ENCODE measurements at places on chromosomes 5 and 9. TPM values are rescaled to one million over a fixed set of nuclear protein-coding genes. Genes with fewer than 3 reads are reported as not detected.

The FXN gene
- polyA plus RNA-seq, result 16.9 TPM

The REEP2 gene
- 13.1 TPM for polyA plus RNA-seq

DNA sequence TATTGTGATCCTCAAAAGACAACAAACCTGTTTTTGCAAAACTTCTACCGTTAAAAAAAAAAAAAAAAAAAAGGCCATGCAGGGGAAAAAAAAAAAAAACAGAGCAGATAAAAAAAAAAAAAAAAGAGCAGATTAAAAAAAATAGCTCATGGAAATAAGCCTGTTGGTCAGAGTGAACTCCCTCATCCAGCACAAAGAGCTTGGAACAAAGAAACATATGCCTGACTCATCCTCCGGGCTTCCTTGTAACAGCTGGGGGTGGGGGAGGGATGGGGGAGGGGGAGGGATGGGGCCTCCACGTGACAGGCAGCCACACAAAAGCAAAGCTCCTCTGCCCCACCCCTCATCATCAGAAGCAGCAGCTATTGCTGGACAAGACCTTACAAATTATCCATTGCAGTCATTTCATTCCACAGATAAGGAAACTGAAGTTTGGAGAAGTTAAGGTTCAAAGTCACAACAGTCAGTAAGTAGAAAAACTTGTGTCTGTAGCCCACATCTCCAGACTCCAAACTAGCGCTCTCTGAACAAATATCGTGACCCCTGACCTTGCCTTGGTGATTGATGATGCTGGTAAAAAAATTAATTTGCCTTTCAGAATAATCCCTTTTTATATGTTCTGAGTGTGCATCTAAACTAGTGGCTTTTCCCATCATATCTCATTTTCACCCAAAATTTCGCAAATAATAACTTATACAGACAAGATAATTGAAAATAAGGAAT, 38.9 kb downstream of the SLC35D2 start:
- no peak for DNase-seq

DNA sequence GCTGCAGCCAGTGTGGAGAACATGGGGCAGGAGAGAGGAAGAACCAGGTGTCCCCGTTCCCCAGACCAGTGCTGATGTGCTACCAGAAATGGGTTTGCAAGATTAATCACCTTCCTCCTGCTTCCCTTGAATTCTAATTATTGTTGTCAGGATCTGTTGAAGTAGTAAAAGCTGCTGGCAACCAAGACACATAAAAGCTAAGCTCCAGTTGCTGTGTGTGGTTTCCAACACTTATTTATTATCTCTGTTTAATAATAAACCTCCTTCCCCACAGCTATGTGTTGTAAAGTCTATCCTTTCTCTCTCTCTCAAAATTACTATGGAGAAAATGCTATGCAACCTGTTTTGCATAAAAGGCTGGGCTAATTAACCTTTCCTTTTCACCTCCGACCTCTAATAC, 2.3 kb upstream of the RETREG1 start:
- DNase-seq, result no peak

GRCh38 chr5:53246042-53246836, 136.7 kb upstream of the MOCS2 start:
- DNase-seq, result no peak

The AGXT2 gene
- polyA plus RNA-seq, result 47.9 TPM

DNA sequence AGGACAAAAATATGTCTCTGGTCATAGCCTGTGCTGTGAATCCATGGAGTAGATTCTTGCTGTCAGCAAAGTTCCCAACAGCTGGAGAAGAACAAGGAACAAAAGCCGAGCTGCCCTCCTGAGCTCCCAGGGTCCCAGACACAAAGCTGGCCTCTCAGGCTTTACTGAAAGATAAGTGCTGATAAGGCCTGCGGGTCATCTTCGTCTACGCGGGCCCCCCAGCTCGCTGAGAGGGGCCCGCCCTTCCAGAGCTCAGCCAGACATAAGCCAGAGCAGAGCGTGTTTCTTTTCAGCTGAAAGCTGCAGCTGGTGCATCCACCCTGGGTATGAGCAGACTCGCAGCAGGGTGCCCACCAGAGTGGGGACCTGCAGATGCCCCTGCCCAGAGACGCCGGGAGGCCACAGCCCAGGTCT, 84.7 kb downstream of the HSD17B3 start:
- no peak for DNase-seq

GRCh38 chr5:77518304-77518703, 26.2 kb upstream of the WDR41 start:
- no peak for DNase-seq

The SOHLH1 gene
- polyA plus RNA-seq, result not detected

- no peak for DNase-seq
Observed at GRCh38 chr9:6931913-6932312, 174.1 kb downstream of the KDM4C start.

- DNase-seq, result no peak
Observed at GRCh38 chr5:75020016-75020656, 32.2 kb downstream of the GCNT4 start.

GRCh38 chr9:20651939-20652338, 29.6 kb upstream of the MLLT3 start:
- no peak for DNase-seq

- DNase-seq, result no peak
Observed at GRCh38 chr5:147190331-147190730, 44.5 kb upstream of the STK32A start.

The MSANTD3 gene
- polyA plus RNA-seq, result 23.0 TPM

The TAF11L3 gene
- polyA plus RNA-seq, result not detected

DNA sequence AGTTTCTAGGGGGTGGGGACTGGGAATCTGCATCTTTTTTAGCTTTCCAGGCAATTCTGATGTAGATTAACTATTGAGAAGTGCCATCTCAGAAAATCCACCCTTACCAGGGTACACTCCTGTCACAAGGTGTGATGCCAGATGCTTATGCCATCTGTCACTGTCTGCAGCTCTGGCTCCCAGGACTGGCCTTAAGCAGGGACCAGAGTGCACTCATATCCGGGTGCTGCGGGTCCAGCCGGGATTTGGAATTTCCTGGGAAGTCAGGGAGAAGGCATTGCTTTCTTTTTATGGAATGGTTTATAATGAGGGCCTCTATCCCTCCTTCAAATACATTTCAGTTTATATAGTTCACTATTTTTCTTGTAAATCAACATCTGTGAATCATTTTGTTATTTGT, 92.6 kb downstream of the TMEM174 start:
- DNase-seq, result no peak

- DNase-seq, result no peak
Observed at GRCh38 chr9:3508521-3509291, 17.1 kb downstream of the RFX3 start.

GRCh38 chr5:159741829-159742322, 174.4 kb upstream of the ADRA1B start:
- no peak for DNase-seq

DNA sequence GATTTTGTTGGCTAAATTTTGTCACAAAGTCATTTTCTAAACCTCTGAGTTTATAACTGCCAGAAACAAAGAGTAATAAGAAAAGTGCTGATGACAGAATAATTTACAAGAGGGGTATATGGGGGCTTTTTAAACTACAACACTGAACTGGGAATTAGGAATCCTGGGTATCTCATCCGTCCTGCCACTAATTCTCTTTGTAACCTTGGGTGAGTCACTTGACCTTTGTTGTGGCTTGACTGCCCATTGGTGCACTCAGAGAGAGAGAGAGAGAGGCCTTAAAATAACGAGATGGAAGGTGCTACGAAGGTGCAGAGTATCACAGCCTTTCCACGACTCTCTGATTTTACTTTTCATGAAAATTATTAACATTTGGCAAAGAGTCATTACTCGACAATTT, 130.3 kb upstream of the CNTLN start:
- DNase-seq, result no peak

DNA sequence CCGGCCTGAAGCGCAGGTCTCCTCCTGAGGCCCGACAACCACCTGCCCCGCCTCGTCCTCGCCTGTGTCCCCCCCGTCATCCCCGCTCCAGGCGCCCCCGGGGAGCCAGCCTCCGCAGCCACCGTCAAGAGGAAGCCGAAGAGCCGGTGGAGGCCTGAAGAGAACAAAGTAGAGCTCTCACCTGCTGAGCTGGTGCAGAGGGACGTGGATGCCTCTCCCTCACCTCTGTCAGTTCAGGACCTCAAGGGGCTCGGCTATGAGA, 169.9 kb downstream of the HINT1 start:
- DNase-seq, result no peak

- DNase-seq, result no peak
Observed at GRCh38 chr5:121962958-121963357, 1.2 kb downstream of the SRFBP1 start.

DNA sequence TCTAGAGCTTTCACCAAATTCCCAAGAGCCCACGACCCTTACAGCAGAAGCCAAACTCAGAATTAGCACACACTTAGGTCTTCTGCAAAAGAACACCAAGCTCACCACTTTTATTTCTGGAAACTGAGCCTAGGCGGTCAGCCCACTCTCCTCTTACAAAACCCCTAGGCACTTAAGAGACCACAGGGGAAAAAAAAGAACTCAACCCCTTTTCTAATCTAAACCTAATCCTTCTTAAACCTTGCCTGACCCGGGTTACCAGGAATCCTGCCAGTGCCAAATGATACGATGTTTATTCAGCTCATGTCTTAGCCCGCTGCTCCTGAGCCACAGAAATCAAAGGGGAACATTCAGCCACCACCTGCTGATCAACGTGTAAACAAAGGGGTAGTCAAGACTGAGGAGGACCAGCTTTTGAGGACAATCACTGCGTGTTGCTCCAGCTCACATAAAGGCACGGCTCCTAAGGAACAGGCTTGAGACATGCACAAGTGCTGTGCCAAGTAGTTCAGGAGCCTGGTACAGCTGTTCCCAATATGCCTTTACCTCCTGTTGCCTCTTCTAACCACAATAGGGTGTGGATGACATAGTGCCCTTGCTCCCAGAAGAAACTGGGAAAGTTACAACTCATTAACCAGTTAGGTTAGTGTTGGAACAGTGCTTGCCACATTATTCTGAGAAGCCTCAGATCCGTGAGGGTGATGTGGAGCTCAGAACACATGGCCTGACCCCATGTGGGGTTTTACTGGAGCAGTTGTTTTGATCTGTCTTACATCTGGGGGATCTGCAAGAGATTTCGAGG, 49.3 kb downstream of the ZFAND5 start:
- no peak for DNase-seq

DNA sequence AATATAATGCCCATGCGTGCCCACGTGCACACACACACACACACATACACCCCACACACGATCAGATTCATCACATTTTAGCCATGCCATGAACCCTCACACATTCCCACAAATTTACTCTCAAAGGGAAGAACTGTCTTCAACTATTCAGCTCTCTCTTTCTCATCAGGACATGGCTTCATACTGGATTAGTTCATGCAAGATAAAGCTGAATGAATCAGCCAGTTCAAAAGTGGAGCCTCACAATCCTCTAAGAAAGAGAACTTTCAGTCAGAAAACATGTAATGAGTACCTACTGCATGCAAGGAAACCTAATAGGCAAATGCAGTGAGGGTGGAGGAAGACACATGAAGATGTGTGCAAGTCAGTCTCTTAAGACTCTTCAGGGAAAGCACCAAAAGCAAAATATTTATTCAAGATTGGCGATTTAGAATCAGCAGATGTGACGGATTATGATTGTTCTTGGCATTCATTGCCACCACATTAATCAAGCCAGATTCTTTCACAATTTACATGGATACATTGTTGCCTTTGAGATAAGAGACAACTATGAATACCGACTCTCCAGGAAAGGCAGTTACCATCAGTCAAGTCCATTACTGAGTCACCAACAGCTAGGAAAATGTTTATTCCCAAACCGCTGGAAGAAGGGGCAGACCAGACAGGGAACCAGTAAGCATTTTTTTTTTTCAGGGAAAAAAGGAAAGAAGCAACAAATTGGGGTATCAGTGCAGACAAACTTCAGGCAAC, 30.3 kb upstream of the PUM3 start:
- no peak for DNase-seq

- DNase-seq, result no peak
Observed at GRCh38 chr9:89880161-89880560, 275.3 kb downstream of the GADD45G start.

- no peak for DNase-seq
Observed at GRCh38 chr9:91301161-91301560, 60.6 kb downstream of the AUH start.

DNA sequence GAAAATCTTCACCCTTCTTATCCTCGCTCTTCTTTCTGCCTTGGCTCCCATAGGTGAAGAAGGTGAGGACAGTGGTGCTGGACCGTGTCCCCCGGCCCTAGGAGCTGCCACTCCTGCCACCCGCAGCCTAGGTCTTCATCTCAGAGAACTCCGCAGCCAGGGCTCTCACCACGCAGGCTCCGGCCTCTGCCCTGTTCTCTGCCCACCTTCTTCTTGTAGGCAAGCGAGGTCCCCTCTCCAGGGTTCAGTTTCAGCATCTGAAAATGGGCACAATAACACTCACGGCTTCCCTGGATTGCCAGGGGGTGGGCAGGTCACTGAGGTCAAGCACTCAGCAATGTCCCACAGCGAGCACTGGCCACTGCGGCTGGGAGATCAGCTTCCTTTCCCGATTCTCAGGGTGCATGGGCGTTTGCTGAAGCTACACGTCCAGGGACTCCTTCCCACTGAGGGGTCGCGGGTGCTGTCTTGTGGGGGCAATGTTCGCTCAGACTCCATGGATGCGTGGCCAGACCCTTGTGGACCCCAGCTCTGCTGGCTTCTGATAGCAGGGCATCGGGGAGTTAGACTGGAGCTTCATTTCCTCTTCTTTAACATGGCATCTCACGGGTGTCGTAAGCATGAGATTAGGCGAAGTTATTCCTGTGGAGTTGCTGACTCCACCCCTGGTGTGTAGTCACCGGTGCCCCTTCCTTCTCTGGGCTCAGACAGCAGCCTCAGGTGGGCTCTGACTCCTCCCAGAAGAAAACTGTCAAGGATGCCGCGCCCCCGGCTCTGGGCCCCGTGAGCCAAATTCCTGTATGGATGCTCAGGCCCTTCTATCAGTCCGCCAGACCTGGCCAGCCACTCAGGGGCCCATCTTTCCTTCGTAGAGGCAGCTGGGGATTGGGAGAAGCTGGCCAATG, 145.1 kb upstream of the IRX2 start:
- DNase-seq, result no peak

DNA sequence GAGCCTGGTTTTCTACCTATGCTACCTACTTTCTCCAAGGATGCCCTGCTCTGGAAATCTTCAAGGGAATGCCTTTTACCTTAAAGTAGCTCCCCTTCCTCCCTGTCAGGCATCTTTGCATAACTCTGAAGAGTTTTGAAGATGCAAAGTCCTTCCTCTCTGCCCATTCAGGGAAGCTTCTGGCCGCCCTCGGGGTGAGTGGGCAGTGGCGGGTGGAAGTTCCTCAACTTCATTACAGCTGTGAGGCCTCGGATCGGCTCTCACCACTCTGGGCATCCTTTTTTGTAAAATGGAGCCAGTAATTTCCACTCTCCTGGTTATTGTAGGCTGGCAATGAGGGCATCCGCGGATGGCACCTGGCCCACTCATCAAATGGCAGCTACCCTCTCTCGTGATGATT, 31.7 kb upstream of the STXBP1 start:
- DNase-seq, result no peak

DNA sequence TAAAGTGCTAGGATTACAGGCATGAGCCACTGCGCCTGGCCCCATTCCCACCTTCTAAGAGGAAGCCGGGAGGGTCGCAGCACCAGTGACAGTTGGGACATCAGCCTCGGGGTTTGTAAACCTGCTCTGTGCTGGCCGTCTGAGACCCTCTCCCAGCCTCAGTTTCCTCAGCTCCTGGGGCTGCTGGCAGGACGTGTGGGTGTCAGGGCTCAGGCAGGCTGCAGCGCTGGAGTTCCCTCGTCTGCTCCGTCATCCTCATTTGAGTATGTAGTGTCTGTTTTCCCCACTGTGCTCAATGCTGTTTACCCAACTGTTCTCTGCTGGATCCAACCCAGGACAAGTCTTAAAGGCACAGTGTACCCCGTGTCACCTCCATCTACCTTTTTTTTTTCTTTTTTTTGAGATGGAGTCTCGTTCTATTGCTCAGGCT, 2.0 kb upstream of the NINJ1 start:
- no peak for DNase-seq

- no peak for DNase-seq
Observed at GRCh38 chr5:168305281-168305680, 13.8 kb downstream of the WWC1 start.
